Tibial artery (tissue), 4 donors: ENCODE measurements at places on chromosomes 12 and 14.

GRCh38 chr14:74571441-74571841 is 40.6 kb downstream of the LTBP2 start:
- H3K4me3 ChIP-seq = peak overlapping the region; percentile 18
- peaks cover 78% of the 10 kb centered on the region for H3K4me1 ChIP-seq
- H3K36me3 ChIP-seq = no peaks in the 10 kb centered on the region
- H3K27me3 ChIP-seq = no peaks in the 10 kb centered on the region

- H3K27ac ChIP-seq = no peak overlapping the region
- H3K27me3 ChIP-seq = no peaks in the 10 kb centered on the region
- DNase-seq = no peak
- H3K4me3 ChIP-seq = no peak overlapping the region
- H3K4me1 ChIP-seq = no peaks in the 10 kb centered on the region
These were observed 76.3 kb downstream of the MAP1LC3B2 start for GRCh38 chr12:116635487-116635886.

- no peak overlapping the region for H3K27ac ChIP-seq
- H3K36me3 ChIP-seq = no peaks in the 10 kb centered on the region
- no peak overlapping the region for H3K4me3 ChIP-seq
These were observed 108.7 kb downstream of the DIP2B start for GRCh38 chr12:50613463-50613862.

DNA sequence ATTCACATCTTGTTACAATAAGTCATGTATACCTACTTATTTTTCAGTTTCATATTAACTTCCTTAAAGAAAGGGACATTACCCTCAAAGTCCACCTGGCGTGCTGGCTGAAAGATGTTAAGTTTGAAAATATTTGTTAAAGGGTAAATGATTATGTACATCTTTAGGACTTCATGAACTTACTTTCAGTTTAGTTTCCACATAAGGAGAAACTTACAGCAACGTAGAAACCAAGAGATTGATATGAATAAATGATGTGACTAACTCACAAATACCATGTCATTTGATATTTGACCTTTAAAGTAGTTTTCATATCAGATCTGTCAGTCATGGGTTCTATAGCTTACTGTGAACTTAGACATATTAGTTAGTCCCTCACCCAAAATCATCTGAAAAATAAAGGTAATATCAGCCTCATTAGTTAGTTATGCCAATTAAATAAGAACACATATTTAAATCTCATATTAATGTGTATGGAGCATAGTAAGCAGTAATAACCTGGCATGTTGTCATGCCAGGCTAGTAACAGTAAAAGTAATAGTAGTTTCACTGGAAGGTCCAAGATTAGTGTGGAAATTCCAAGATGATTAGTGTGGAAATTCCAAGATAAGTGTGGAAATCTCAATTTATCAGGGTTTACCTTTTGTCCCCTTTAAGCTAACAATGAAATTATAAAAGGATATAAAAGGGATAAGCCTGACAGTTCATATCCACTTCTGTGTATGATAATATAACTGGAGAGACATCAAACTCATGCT is 1.9 kb upstream of the CLEC2D start:
- no peak for DNase-seq
- no peak overlapping the region for H3K4me3 ChIP-seq
- H3K4me1 ChIP-seq = no peaks in the 10 kb centered on the region
- no peaks in the 10 kb centered on the region for H3K27me3 ChIP-seq
- no peak overlapping the region for H3K27ac ChIP-seq

GRCh38 chr12:56979628-56980027 is 22.2 kb upstream of the RDH16 start:
- H3K4me3 ChIP-seq = no peak overlapping the region
- DNase-seq = no peak
- H3K27ac ChIP-seq = no peak overlapping the region
- no peaks in the 10 kb centered on the region for H3K36me3 ChIP-seq
- H3K4me1 ChIP-seq = no peaks in the 10 kb centered on the region

DNA sequence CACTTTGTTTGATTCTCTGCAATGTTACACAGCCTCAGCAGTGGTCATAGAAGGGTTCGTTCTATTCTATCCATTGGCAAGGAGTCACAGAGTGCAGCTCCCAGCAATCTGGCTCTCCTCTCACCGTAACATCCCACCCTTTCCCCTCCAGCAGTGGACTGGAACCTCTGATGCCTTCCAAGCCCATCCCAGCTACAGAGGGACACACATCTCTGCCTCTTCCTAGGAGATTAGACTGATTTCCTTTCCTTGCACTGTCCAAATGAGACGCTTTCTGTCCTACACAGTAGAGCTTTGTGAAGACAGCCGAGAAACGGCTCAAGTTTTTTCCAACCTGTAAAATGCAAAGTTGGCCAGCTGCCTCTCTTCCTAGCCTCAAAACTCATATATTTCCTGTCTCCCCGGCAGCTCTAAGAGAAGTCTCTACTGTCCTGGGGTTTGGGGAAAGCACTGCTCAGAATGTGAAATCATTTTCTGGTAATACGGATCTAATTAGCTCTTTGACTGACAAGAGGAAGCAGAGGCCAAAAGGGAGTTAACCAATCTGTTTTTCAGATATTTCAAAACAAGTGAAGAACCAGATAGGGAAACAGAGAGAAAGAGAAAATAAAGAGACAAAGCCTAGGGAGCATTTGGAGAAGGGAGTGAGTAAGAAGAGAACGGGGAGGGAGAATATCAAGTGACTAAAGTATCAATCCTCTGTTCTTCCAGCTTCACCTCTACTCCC is 516 bp downstream of the NINJ2 start:
- DNase-seq = no peak
- peak overlapping the region; percentile 23 for H3K4me3 ChIP-seq
- H3K4me1 ChIP-seq = no peaks in the 10 kb centered on the region
- H3K36me3 ChIP-seq = no peaks in the 10 kb centered on the region
- H3K27me3 ChIP-seq = no peaks in the 10 kb centered on the region

DNA sequence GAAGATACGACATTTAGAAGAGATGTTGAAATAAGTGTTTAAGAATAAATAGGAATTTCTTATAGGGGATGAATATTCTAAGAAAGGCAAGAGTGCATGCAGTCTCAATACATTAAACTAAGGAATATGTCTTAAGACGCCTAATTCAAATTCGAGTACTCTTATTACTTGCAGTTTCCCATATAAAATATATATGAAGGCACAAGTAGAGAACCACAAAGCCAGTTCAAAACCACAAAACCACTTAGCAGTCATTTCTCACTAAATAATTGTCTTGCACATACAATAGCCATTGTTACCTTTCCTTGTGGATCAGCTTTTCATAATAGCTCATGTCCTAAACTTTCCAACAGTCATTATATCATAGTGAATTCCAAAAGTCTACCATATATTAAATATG is 91.0 kb upstream of the MON2 start:
- no peak overlapping the region for H3K4me3 ChIP-seq
- H3K27ac ChIP-seq = no peak overlapping the region
- H3K36me3 ChIP-seq = no peaks in the 10 kb centered on the region
- H3K4me1 ChIP-seq = no peaks in the 10 kb centered on the region
- H3K27me3 ChIP-seq = no peaks in the 10 kb centered on the region

DNA sequence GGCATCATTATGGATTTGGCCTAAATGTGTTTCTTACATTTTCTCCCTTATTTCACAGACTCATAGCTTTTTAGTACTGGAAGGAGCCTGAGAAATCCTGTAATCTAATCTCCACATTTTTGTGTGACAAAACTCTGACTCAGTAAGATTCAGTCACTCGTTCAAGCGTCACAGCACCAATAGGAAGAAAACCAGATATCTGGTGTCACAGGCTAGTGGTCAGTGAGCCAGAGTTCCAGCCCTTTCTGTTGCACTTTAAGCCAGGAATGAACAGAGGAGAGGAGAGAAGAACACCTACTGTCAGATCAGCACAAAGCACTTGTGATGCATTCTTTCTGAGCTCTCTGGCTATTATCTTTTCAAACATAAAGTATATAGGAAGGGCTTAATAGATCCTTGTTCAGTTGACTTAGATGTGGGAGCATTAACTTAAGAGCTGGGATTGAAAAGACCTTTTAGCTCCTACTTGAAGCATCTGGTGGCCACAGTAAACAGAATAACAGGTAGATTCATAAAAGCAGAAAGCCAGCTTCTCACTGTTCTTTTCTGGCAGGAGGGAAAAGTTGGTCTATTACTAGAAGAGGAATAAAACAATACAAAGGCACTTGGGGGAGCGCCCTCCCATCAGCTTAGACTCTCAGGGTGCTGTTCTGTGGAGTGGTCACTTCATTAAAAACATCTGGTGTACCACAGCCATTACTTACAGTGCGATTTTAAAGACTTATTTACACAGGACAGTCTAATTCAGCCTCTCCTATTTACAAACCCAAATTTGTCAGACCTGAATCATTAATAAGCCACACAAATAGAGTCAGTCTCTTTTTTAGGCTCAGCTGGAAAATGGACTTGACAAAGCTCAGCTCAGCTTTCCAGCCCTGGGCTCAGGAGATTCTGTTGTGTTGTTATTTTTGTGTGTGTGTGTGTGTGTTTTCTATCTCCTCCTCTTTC is 12.2 kb upstream of the NID2 start:
- no peak for DNase-seq
- H3K27me3 ChIP-seq = no peaks in the 10 kb centered on the region
- H3K27ac ChIP-seq = no peak overlapping the region
- H3K4me3 ChIP-seq = no peak overlapping the region

DNA sequence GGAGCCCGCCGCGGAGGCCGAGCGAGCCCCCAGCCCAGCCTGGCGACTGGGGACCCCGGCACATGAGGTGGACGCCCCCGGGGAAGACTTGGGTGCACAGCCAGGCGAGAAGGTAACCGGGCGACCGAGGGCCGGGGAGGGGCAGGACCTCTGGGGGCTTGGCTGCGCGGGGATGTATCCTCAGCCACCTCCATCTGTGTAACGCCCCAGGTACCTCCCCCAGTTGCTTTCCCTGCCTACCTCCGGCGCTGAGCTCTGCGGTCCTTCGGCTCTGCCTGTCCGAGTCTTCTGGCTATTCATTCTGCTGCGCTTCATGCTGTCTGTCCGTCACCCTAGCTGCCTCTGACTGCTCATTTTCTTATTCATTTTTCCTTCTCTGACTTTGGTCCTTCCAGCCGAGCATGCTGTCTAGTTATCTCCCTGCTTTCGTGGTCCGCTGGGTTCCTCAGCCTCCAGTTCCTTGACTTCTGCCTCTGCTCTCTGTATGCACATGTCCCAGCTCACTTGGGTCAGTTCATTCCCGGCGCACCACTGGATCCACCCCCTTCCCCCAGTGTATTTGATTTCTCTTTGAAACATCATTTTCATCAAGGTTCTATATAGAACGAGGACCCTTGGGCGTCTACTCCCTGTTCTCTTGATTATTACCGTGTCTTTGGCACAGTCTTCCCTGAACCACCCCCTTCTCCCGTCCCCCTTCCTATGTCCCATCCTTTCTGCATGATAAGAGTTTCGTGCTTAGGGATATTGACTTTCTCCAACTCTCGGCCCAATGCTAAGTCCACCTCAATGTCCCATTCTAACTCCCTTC is 612 bp downstream of the PHC1 start:
- peak; percentile 41 for DNase-seq
- H3K4me3 ChIP-seq = peak overlapping the region; percentile 71
- H3K4me1 ChIP-seq = peaks cover 25% of the 10 kb centered on the region

GRCh38 chr12:104182144-104182543 is 33.4 kb upstream of the TXNRD1 start:
- H3K27me3 ChIP-seq = no peaks in the 10 kb centered on the region
- peak overlapping the region; percentile 83 for H3K27ac ChIP-seq

- no peaks in the 10 kb centered on the region for H3K4me1 ChIP-seq
- no peaks in the 10 kb centered on the region for H3K36me3 ChIP-seq
- no peak overlapping the region for H3K4me3 ChIP-seq
- no peak overlapping the region for H3K27ac ChIP-seq
These were observed 96.1 kb downstream of the IPO8 start for GRCh38 chr12:30599608-30600007.

DNA sequence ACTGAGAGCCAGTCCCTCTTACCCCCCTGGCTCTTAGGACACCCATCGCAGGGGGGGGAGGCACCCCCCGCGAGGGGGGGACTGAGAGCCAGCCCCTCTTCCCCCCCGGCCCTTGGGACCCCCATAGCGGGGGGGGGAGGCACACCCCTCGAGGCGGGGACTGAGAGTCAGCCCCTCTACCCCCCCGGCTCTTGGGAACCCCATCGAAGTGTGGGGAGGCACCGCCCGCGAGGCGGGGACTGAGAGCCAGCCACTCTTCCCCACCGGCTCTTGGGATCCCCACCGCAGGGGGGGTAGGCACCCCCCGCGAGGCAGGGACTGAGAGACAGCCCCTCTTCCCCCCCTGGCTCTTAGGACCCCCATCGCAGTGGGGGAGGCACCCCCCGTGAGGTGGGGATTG is 48.8 kb downstream of the DDX11 start:
- H3K27ac ChIP-seq = no peak overlapping the region
- H3K4me3 ChIP-seq = no peak overlapping the region
- H3K36me3 ChIP-seq = no peaks in the 10 kb centered on the region
- H3K4me1 ChIP-seq = peaks cover 16% of the 10 kb centered on the region

DNA sequence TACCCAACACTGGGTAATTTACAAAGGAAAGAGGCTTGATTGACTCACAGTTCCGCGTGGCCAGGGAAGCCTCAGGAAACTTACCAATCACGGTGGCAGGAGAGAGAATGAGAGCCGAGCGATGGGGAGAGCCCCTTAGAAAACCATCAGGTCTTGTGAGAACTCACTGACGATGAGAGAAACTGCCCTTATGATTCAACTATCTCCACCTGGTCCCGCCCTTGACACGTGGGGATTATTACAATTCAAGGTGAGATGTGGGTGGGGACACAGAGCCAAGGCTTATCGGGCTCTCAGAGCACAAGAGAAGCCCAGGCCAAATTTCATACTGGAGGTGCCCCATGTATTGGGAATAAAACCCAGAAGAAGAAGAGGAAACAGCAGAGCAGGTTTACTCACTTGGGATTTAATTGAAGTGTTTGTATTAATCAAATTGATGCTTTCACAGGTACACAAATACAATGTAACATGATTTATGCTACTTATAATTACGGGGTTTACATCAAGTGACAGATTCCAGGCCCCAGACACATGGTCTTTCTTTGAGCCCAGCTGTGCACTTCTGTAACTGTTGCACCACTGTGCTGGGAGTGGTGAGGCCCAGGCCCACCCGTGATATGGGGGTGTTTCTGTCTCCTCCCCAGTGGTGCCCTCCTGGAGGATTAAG is 8.2 kb upstream of the CCDC85C start:
- H3K27ac ChIP-seq = no peak overlapping the region
- no peaks in the 10 kb centered on the region for H3K36me3 ChIP-seq
- H3K4me3 ChIP-seq = no peak overlapping the region

GRCh38 chr14:101737414-101738339 is 23.8 kb upstream of the PPP2R5C start:
- no peak overlapping the region for H3K4me3 ChIP-seq
- no peak for DNase-seq
- H3K4me1 ChIP-seq = no peaks in the 10 kb centered on the region
- H3K27me3 ChIP-seq = peaks cover 32% of the 10 kb centered on the region
- no peak overlapping the region for H3K27ac ChIP-seq

- no peaks in the 10 kb centered on the region for H3K27me3 ChIP-seq
- H3K27ac ChIP-seq = no peak overlapping the region
- H3K36me3 ChIP-seq = no peaks in the 10 kb centered on the region
- no peak for DNase-seq
These were observed 46.5 kb upstream of the KCNMB4 start for GRCh38 chr12:70319605-70320004.
